Transverse colon (tissue), 4 donors: ENCODE measurements at places on chromosomes 4 and X. TPM values are rescaled to one million over a fixed set of nuclear protein-coding genes. Genes with fewer than 3 reads are reported as not detected.

DNA sequence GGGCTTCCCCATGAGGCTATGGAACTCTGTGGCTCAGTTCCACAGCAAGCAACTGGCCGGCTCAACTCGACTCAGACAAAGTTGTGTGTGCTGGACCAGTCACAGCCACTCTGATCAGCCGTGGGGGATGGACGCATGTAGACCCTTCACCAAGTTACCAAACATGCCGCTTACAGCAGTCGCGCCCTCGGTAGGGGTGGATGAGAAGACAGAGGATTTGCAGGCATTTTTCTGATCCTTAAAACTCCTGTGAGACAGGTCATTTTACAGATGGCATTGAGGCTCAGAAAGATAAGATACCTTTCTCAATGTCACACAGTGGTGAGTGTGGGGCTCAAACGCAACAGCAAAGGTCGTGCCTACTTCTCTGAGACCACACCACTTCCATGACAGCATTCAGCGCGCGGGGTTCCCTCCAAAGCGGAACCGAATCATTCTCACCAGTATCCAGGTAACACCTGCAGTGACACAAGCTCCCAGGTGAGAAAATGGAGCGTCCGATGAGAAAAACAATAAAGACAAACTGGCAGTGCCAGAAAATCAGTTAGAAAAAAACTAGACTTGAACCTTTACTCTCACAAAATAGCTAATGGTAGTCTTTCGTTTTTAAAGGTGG is 83.6 kb downstream of the RELL1 start:
- no peaks in the 10 kb centered on the region for H3K4me1 ChIP-seq
- no peak for DNase-seq

The PAK3 gene
- total RNA-seq, result 0.79 TPM

DNA sequence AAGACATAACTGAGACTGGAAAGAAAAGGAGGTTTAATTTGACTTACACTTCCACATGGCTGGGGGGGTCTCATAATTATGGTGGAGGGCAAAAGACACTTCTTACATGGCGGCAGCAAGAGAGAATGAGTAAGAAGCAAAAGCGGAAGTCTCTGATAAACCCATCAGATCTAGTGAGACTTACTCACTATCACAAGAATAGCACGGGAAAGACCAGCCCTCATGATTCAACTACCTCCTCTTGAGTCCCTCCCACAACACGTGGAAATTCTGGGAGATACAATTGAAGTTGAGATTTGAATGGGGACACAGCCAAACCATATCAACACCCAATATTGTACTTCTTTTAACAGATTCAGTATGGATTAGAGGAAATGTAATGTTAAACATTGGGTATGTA is 646.6 kb downstream of the ANKRD50 start:
- H3K4me1 ChIP-seq, result peaks cover 11% of the 10 kb centered on the region
- no peak overlapping the region for H3K27ac ChIP-seq
- no peaks in the 10 kb centered on the region for H3K27me3 ChIP-seq

The MXRA5 gene
- total RNA-seq, result 0.75 TPM

The SUPT20HL2 gene
- total RNA-seq, result not detected

DNA sequence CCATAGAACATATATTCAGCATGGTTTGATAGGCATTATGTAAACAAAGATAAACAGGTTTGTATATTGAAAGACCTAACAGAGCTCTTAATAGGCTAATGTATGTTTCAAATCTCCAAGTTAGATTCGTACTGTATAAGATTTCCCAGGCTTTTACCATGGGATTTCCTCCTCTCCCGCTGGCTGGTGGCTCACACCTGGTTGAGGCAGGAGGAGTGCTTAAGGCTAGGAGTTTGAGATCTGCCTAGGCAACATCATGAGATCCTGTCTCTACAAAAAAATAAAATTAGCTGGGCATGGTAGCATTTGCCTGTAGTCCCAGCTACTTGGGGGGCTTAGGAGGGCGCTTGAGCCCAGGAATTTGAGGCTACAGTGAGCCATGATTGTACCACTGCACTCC is 5.4 kb downstream of the CPE start:
- H3K36me3 ChIP-seq, result no peaks in the 10 kb centered on the region
- H3K27ac ChIP-seq, result no peak overlapping the region
- no peak for DNase-seq
- no peaks in the 10 kb centered on the region for H3K4me1 ChIP-seq
- H3K4me3 ChIP-seq, result no peak overlapping the region

GRCh38 chr4:118265312-118266144 is 87.3 kb downstream of the PRSS12 start:
- H3K27ac ChIP-seq, result no peak overlapping the region
- peak overlapping the region; percentile 57 for H3K4me3 ChIP-seq
- no peaks in the 10 kb centered on the region for H3K36me3 ChIP-seq
- peak; percentile 42 for DNase-seq
- peaks cover 5% of the 10 kb centered on the region for H3K4me1 ChIP-seq

DNA sequence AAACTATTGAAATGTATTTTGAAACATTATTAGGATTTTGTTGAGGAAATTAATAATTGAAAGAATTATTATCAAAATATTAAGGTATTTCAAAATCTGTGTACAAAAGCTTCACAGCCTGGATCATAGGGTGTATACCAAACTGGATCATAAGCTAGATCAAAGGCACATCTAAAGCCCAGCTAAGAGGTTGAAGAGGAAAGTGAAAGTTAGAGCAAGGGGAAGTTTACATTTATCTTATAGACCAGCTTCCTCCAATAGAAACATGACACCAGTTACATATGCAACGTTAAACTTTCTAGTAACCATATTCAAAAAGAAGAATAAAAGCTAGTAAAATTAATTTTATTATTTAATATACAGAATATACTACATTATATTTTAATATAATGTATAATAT is 227.2 kb upstream of the BMP3 start:
- H3K27ac ChIP-seq, result no peak overlapping the region
- no peaks in the 10 kb centered on the region for H3K27me3 ChIP-seq
- H3K4me3 ChIP-seq, result no peak overlapping the region

DNA sequence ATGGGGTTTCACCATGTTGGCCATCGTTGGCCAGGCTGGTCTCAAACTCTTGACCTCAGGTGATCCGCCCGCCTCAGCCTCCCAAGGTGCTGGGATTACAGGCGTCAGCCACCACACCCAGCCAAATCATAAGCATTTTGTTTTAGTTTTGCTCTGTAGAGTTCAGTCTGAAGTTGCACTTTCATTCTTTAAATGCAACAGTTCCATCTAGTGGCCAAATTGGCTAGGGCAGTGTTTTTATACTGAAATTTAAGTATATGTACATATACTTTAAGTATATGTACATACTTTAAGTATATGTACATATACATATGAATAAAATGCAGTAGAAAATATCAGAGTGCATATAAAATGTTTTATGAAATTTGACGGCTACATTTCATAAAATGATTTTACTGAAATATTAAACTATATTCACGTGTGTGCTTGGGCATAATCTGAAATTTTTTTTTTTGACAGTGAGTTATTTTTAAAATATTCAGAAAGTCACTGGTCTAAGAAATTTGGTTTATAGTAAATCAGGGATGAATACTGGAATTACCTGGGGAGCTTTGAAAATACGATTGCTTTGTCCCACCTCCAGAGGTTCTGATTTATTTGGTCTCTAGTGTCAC is 145.5 kb downstream of the NWD2 start:
- DNase-seq, result peak; percentile 31
- no peak overlapping the region for H3K27ac ChIP-seq
- H3K27me3 ChIP-seq, result no peaks in the 10 kb centered on the region
- H3K4me1 ChIP-seq, result no peaks in the 10 kb centered on the region
- H3K36me3 ChIP-seq, result no peaks in the 10 kb centered on the region

- no peak overlapping the region for H3K27ac ChIP-seq
- DNase-seq, result no peak
- H3K27me3 ChIP-seq, result no peaks in the 10 kb centered on the region
- peaks cover 3% of the 10 kb centered on the region for H3K4me1 ChIP-seq
- no peaks in the 10 kb centered on the region for H3K36me3 ChIP-seq
- no peak overlapping the region for H3K4me3 ChIP-seq
Measured at GRCh38 chr4:149701435-149702156, 114.0 kb downstream of the IQCM start.

The PHEX gene
- total RNA-seq, result 0.20 TPM
